ENCODE measurements at places on chromosomes 5 and 9.

GRCh38 chr9:69573651-69574050 lies 98.5 kb downstream of the APBA1 start:
- no peak for DNase-seq

DNA sequence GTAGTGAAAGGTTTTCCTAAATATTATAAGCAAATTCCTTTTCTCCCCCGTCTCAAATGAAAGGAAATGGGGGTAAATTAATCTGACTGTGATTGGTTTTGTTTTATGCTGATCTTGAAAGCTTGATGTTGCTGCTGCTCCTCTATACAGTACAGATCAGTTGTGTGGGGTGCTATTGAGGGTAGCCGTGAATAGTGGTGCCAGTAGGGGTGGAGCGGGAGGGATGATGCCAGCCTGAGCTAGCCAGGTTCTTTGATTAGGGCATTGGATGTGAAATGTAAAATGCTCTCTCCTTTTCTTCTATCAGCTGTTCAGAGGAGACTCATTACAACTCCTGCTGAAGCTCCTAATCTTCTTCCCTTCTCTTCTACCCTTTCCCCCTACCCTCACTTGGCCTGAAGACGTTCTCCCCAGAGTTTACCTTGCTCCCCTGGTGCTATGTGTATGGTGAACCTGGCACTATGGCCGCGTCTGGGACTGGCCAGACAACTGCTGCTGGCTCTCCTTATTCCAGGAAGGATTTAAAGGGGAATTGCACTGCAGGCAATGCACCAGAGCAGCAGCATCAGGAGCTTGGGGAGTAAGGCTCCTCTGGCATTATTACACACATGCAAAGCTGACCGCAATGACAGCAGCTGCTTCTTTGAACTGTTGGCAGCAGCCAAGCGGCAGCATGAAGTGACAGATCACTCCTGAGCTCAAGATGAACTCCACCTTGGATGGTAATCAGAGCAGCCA lies 566 bp downstream of the GPR21 start:
- no peak for DNase-seq

- DNase-seq = no peak
These were observed 5.1 kb downstream of the CIZ1 start for GRCh38 chr9:128185979-128186965.

GRCh38 chr5:132408965-132409364 lies 39.5 kb downstream of the SLC22A5 start:
- no peak for DNase-seq

GRCh38 chr9:133419005-133419404 lies 1.2 kb upstream of the REXO4 start:
- no peak for DNase-seq

- DNase-seq = no peak
These were observed 7.2 kb upstream of the DDX41 start for GRCh38 chr5:177523711-177524538.

GRCh38 chr5:171724468-171725204 lies 61.0 kb upstream of the SMIM23 start:
- no peak for DNase-seq

GRCh38 chr5:72226950-72227349 lies 93.1 kb downstream of the MRPS27 start:
- DNase-seq = no peak

DNA sequence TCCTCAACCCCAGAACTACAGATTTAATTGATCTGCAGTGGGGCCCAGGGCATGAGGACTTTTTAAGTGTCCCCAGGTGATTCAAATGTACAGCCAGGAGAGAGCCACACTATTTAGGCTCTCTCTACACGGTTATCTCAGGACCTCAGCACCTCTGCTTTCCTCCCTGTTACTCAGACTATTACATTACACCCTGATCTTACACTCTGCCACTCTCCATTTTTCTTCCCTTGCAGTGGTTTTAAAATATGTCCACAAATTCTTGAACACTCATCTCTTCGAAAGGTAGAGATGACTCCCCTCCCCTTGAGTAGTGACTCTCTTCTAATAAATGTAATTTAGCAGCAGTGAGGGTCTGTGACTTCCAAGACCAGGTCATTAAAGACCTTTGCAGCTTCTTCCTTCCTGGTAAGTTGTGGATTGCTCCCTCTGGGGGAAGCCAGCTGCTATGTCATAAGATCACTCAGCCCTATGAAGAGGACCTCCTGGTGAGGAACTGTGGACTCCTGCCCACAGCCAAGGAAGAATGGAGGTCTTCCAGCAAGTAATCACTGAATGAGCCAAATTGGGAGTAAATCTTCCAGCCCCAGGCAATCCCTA lies 87.5 kb upstream of the SSBP2 start:
- DNase-seq = no peak

- no peak for DNase-seq
These were observed 146.6 kb downstream of the RAPGEF6 start for GRCh38 chr5:131488463-131488862.

- no peak for DNase-seq
These were observed 115.1 kb downstream of the CDC42SE2 start for GRCh38 chr5:131378721-131379541.

DNA sequence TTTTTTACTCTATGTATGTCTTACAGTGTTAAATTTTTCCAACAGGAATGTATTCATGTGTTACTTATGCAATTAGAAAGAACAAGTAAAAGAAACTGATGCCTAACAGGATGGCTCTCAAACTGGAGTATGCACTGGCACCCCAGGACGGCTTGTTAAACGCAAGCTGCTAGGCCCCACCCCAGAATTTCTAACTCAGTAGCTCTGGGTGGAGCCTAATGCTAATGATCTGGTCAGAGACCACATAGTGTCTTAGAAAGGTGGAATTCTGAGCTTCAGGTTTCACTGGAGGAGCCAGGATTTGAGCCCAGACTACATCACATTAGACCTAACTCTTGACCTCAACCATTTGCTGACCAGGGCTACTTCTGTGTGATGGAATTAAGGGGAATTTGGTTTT lies 34.4 kb downstream of the SHC3 start:
- no peak for DNase-seq

GRCh38 chr5:179852993-179853547 lies 5.5 kb downstream of the MRNIP start:
- no peak for DNase-seq

GRCh38 chr5:144318011-144318410 lies 147.3 kb downstream of the KCTD16 start:
- DNase-seq = no peak

GRCh38 chr5:57891443-57891842 lies 408.8 kb upstream of the ACTBL2 start:
- DNase-seq = no peak

- DNase-seq = no peak
These were observed 706.6 kb upstream of the ZNF608 start for GRCh38 chr5:125452991-125453390.

DNA sequence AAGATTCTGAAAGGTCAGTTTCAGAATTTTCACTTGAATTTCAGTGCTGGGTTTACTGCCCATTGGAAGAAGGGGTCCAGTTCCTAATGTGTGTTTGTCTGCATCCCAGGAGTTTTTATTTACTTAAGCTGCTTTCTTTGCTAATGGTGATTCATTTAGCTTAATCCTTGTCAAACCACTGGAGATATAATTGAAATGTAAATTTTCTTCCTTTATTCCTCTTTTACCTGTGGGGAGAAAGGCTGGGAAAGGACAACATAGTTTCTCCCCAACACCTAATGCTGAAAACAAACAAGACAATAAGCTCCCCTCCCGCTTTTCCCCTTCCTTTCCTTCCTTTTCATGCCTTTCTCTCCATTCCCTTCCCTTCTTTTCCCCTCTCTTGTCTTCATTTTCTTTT lies 185.8 kb downstream of the KCTD16 start:
- no peak for DNase-seq

DNA sequence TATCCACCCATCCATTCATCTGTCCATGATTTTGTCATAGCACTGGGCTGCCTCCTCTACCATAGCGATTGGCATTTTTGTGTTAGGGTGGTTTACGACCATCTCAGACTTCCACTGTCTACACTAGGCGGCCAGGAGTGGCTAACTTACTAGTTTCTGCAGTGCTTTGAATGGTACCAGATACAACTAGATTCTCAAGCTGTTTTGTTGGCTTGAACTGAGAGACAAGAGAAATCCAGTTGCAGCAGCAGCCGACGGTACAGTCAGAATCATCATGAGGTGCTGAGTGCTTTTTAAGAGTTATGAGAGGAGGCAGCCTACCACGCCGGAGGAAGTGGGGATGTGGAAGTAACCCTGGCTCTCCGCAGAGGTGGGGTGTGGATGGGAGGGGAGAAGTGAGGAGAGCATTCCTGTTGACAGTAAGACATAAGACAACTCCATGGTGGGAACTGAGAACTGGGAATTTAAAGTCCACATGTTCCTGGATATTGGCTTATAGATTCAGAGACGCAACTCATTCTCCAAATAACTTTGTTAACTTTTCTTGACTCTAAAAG lies 27.9 kb downstream of the COL5A1 start:
- no peak for DNase-seq

DNA sequence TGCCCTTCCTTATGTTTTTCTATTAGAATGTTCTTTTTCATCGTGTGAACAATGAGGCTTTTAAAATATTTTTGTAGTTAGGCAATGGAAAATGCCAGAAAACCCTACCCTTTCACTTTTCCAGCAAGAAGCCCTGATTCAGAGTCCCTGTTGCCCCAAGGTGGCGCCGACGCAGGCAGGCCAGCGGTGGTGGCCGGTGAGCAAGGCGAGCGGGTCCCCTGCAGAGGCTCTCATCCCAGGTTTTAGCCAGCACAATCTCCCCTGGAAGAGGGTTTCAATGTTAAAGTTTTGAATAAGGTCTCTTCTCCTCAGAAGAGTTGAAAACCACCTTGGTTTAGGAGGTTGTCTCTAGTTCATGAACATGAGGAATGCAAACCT lies 40.8 kb upstream of the CKMT2 start:
- DNase-seq = no peak

GRCh38 chr9:127974769-127975261 lies 6.0 kb downstream of the EEIG1 start:
- no peak for DNase-seq

DNA sequence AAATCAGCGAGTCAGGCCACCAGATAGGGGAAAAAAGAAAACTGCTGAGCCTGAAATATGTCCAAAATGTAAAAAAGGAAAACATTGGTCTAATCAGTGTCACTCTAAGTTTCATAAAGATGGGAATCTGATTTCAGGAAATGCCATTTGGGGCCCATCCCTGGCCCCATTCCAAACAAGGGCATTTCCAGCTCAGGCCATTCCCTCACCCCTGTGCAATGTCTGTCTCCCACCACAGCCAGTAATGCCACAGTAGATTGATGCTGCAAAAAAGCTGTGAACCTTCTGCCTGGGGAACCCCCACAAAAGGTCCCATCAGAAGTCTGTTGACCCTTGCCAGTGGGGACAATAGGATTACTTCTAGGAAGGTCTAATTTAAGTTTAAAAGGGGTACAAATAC lies 199.6 kb downstream of the YTHDC2 start:
- DNase-seq = no peak

DNA sequence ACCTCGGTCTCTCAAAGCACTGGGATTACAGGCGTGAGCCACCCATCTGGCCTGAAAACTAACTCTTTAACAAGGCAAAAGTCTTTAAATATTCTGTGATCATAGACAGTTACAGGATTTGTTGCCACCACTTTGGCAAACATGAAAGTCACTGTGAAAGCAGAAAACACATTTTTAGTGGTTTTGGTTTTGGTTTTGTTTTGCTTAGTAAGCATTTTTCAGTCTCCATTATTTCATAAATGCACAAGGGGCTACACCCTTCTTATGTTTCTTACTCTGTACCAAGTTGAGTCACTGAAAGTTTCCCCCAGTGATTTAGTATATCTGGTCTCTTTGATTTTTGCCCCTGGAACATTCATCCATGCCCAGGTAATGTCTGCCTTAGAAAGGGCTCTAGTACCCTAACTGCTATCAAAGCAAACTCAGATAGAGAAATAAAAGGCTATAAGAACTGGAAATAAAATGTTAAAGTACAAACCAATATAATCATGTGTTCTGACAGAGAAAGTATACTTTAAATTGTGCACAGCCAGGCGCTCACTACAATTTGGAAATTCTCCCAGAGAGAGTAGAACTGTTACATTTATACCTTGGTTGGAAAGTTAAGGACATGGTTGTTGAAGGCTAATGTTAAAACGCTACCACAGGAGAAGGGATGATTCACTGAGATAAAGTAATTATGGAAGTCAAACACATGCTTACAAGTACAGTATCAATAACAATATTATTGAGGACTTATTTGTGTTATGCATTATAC lies 1022.5 kb upstream of the DMAC1 start:
- DNase-seq = no peak

DNA sequence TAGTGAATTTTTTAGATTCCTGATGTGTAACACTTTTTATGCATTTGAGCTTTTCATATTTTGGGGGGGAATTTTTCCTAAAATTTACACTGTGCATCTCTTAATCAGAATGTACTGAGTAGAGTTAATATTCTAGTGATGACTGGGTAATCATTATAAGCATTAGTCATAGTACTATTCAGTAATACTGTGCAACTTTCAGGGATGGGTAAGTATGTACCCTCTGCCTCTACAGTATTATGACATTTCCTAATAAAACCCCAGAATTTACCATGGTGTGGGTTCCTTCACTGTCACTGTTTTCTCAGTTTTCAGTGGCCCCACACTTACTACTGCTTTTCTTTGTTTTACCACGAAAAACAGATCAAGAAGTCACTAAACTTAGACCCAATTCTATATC lies 2.8 kb upstream of the CMYA5 start:
- no peak for DNase-seq

GRCh38 chr5:40797273-40798011 lies 732 bp downstream of the PRKAA1 start:
- peak; percentile 66 for DNase-seq

DNA sequence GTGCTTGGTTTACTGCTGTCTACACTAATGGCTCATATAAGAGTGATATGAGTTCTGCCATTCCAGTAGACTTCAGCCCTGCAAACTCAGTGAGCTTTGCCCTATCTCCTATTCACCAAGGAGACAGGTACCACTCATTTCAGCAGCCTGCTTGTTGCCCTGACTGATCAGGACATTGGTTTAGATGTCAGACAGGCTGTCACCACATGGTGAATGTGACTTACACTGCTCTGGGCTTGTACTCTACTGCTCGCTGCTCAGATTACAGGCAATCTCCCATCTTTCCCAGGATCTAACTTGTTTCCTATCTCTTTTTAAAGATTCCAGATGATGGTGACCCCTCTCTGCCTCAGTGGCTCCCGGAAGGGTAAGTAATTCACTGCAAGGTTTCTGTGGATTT lies 123.3 kb upstream of the RUSC2 start:
- DNase-seq = no peak

- peak; percentile 39 for DNase-seq
These were observed 1.5 kb downstream of the SMIM32 start for GRCh38 chr5:136191304-136192014.

- DNase-seq = no peak
These were observed 69.1 kb upstream of the PUM3 start for GRCh38 chr9:2913026-2913425.

Measured in mesothelial cell of epicardium (in vitro differentiated cells).